ENCODE measurements at places on chromosomes 3 and 15. TPM values are rescaled to one million over a fixed set of nuclear protein-coding genes. Genes with fewer than 3 reads are reported as not detected.
A peak's percentile ranks its signal among the peaks of the same experiment; 100 is the strongest.

CHRFAM7A gene
- total RNA-seq: not detected

GRCh38 chr3:160379628-160380214 lies 19.3 kb downstream of the IFT80 start:
- DNase-seq: no peak

- no peak for DNase-seq
These were observed 265.3 kb downstream of the KLF13 start for GRCh38 chr15:31591908-31592307.

FBXW12 gene
- not detected for total RNA-seq

DNA sequence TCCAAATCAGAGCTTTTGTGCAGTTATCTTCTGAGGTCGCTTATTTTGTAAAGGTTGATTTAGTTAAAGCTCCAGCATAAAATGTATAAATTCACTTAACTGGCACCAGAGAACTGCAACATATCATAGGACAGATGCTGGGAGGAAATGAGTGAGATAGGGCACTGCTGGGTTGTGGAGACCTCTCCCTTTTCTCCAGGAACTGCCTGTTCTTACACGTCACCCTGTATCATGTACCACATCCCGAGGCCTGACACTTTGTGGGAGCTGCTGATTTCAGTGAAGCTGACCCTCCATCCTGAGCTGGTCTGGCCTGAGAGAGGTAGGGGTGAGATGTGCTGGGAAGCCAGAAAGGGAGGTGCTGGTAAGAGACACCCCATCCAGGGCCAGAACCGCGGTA lies 213.8 kb upstream of the FEZF2 start:
- DNase-seq: no peak

DNA sequence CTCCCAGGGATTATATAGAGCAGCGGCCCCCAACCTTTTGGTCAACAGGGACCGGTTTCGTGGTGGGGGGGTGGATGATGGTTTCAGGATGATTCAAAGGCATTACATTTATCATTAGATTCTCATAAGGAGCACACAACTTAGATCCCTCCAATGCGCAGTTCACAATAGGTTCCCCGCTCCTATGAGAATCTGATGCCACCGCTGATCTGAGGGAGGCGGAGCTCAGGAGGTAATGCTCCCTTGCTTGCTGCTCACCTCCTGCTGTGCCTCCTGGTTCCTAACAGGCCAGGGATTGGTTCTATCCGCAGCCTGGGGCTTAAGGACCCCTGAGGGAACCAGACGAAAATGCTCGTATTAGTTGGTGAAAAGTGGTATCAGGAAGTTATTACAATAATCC lies 1.3 kb upstream of the HACD2 start:
- peak; percentile 8 for DNase-seq

DNA sequence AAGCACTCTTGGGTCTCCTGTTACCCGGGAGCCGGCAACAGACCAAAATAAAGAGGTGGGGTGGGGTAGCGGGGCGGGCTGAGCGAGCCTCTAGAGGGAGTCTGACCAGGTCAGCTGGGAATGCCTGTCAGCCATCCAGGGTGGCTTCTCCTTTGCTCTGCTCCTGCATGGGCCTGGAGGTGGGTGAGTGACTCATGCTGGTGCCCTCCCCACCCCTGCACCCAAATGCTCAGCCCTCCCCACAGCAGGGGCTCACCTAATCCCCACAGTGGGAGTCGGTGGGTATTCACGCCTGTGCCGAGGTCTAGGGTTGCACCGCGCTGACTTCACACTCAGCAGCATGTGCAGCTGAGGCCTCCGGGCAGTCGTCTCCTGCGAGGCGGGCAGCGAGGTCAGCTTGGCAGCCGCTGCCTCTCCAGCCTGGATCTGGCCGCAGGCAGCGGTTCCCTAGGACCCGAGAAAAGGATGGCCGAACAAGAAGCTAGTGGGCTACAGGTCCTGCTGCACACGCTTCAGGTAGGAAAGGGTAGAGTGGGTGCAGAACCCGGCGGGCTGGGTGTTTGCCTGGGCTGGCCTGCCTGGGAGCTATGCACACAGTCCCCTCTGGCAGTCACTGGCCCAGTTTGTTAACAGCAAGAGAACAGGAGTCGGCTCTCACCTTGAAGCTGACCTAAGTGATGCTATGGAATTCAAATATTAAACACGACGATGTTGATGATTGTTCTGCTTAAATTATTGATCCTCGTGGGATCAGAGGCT lies at the start of gene AGBL1:
AGBL1 (plus strand) TSS at position 364 of the 759 bp plus-strand sequence.
- DNase-seq: no peak

- DNase-seq: no peak
These were observed 63.8 kb upstream of the CGNL1 start for GRCh38 chr15:57312318-57313133.

DNA sequence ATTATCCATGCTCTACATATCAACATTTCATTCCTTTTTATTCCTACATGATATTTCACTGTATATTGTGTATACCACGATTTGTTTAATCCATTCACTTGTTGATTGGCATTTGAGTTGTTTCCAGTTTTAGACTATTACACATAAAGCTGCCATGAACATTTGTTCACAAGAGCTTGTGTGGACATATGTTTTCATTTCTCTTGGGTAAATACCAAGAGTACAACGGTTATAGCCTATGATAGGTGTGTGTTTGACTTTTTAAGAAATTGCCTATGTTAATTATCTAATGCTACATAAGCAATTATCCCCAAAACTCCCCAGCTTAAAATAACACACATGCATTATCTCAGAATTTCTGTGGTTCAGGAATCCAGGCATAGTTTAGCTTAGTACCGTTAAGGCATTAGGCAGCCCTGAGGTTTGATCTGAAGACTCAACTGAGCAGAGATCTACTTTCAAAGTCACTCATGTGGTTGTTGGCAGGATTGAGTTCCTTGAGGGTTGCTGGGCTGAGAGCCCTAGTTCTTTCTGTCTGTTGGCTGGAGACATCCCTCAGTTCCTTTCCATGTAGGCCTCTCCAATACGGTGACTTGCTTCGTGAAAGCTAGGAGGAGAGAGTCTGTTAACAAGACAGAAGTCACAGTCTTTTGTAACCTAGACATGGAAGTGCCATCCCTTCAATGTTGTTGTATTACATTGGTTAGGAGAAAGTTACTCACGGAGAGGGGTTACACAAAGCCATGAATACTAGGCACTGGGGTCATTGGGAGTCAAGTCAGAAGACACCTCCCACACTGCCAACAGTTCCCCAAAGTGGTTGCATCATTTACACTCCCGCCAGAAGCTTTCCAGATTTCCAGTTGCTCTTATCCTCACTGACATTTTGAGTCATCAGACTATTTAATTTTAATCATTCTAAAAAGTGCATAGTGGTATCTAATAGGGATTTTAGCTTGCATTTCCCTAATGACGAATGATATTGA lies 21.0 kb upstream of the PCSK6 start:
- DNase-seq: no peak

GRCh38 chr3:194287977-194288706 lies 63.0 kb downstream of the CPN2 start:
- DNase-seq: no peak

- DNase-seq: no peak
These were observed 1120.7 kb upstream of the ALCAM start for GRCh38 chr3:104245981-104246380.

- DNase-seq: no peak
These were observed 8.8 kb upstream of the KCTD6 start for GRCh38 chr3:58482917-58483636.

DNA sequence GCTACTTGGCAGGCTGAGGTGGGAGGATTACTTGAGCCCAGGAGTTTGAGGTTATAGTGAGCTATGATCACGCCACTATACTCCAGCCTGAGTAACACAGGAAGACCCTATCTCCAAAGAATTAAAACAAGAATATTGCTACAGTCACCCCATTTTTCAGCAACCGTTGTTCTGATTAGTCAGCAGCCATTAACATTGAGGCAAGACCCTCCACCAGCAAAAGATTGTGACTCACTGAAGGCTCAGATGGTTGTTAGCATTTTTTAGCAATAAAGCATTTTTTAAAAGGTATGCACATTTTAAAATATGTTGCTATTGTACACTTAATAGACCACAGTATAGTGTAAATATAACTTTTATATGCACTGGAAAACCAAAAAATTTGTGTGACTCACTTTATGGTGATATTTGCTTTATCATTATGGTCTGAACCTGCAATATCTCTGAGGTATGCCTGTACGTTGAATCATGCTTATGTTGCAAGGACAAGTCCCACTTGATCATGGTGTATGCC lies 492.6 kb downstream of the SQOR start:
- no peak for DNase-seq

- DNase-seq: peak; percentile 99
These were observed at the start of gene ACTL6A for GRCh38 chr3:179562591-179563270. TSS of gene ACTL6A (plus strand) at chr3:179562926. CDS start at chr3:179563093, 167 bp downstream.
